Prostate gland (tissue), 2 donors: ENCODE measurements at places on chromosomes 1 and 21. TPM values are rescaled to one million over a fixed set of nuclear protein-coding genes. Genes with fewer than 3 reads are reported as not detected.

- peak; percentile 43 for DNase-seq
Observed at GRCh38 chr1:200184196-200184595, 156.7 kb downstream of the NR5A2 start.

DNA sequence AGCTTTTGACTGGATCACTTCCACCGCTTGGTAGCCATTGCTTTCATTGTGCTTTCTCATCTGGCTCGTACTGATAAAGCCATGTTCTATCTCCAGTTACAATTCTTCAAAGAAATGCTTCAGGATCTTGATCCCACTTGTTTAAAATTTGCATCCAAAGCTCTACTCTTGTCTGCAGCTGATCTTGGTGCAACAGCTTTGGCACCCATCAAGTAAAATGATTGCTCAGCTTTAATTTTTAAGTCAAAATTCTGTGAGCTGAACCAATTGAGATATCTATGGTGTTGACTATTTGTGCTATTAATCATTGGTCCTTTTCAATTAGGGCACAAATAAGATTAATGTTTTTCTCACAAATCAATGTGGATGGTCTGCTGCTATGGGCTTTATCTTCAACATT, 54.8 kb upstream of the DUSP10 start:
- no peak for DNase-seq

- DNase-seq = no peak
Observed at GRCh38 chr1:8797216-8797615, 20.2 kb downstream of the RERE start.

GRCh38 chr1:177690996-177691395, 278.9 kb downstream of the SEC16B start:
- no peak for DNase-seq

DNA sequence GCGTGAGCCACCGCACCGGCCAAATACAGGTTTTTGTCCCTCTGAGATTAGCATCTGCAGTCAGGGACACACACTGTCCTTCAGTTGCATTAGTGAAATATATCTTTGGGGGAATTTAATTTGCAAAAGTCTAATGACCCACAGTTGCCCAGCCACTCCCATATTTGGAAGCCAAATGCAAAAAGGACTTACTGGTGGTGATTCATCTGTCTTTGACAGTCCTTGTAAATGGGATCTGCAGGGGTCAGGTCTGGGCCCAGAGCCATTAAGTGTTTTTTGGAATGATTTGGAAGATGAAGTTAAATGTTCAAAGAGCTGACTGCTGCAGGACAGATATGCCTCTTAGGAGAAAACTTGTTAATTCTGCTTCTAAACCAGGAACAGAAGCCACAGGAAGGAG, 44.6 kb upstream of the DNASE2B start:
- DNase-seq = no peak

- DNase-seq = no peak
Observed at GRCh38 chr1:242088875-242089274, 90.0 kb upstream of the MAP1LC3C start.

GRCh38 chr1:160137216-160137862, 14.1 kb upstream of the ATP1A4 start:
- no peak for DNase-seq

GRCh38 chr1:62810420-62811274, 26.7 kb downstream of the ATG4C start:
- no peak for DNase-seq

GRCh38 chr1:184485751-184486723, 99.2 kb downstream of the C1orf21 start:
- no peak for DNase-seq

- no peak for DNase-seq
Observed at GRCh38 chr1:158002631-158003405, 9.4 kb downstream of the KIRREL1 start.

DNA sequence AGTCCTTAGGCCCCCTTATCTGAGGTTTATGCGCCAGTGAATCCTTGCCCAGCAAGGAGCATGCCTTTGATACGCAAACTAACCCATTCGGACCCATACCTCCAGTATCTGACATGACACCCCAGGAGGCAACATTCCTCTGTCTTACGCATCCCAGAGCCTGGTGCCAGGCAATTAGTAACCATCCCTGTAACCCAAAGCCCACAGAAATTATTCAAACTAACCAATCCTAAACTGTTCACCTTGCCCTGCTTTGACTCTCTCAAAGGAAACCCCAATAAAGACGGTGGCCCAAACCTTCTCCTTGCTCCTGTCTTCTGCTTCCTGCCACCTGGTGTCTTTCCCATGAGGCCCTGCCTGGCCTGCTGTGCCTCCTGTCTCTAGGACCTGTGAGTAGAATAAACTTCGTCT, 36.4 kb downstream of the ZNF496 start:
- DNase-seq = no peak

DNA sequence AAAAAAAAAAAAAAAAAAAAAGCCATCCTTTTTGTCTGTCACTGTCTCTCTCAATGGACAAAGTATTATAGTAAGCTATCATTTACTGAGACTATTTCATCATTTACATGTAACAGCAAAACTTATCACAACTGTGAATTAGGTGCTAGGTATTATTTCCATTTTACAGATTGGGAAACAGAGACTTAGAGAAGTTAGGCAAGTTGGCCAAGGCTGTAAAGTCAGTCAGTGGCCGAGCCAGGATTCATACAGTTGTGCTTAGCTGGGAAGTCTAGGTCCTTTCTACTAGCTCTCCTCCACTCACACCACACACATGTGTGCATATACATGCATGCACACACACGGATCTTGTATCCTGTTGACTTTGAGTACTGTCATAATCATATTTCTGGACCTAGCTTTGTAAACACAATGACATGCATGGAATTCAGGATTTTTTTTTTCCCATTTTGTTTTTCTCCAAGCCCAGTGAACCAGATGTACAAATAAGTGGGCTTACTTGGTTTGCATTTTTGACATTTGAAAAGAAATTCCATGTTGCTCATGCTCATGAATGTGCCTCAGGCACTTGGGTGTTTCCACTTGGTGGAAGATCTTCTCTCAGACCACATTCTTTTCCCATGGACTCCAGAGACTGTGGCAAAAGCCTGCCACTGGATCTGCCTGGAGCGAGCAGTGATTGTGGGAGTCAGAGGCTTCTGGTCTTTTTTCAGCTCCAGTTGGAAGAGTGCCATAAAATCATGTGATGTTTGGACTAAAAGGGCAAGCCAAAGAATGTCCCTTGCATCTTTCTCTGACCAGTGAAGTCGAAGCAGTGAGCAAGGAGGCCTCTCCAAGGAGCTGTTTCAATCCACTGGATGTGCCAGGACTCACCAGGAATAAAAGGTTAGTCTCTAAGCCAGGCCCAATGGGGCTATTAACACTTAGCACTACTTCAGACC, 61.7 kb upstream of the DNAJC6 start:
- no peak for DNase-seq

- no peak for DNase-seq
Observed at GRCh38 chr21:44924606-44925377, 4.1 kb upstream of the ITGB2 start.

GRCh38 chr1:159015440-159015909, 5.8 kb downstream of the IFI16 start:
- DNase-seq = peak; percentile 13

GRCh38 chr1:92907949-92908684, 53.1 kb downstream of the DIPK1A start:
- DNase-seq = no peak

GRCh38 chr1:169527451-169528214, 41.9 kb upstream of the SLC19A2 start:
- DNase-seq = no peak

- no peak for DNase-seq
Observed at GRCh38 chr1:9031484-9032259, 5.4 kb upstream of the SLC2A7 start.

DNA sequence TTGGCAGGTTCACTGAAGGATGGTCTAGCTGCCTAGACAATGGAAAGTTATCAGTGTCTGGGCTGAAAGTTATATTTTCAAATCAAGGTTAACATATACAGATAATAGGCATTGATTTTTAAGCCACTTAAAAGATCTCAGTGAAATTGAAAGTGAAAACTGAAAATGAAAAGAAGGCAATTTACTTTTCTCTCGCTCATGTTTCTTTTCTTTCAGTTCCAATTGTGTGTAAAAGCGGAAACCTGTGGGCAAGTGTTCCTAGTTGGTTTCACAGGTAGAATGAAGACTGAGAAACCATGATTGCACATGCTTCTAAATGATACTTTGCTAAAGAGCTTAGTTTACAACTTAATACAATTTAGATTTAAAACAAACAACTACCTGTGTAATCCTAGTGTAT, 383.7 kb downstream of the ZP4 start:
- no peak for DNase-seq

DNA sequence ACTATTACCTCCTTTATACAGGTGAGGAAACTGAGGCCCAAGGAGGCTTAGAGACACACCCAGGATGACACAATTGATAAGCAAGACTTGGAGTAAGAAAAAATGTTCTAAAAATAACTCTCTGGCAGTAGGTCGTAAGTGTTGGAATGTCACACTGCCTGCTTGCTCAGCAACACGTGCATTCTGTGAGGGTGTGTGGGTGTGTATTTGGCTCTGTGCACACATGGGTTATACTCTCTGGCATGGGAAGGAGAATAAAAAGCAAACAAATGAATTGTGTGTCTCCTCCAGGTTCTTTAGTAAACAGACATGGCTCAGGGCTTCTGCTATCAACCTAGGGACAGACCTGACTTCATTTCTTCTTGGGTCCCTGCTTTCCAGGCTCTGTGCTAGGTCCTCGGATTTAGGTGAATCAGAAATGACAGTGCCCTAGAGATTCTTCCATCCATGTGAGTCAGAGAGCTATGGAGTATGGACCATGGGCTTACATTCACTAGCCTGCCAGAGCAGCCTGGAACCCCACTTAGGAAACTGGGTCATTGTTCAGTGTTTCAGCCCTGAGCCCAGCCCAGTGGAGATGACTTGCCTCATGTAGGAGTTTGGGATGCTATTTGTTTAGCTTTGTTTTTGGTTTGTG, 72.4 kb downstream of the ELAVL4 start:
- peak; percentile 61 for DNase-seq

GRCh38 chr1:172533513-172534151, 682 bp downstream of the SUCO start:
- peak; percentile 44 for DNase-seq

- no peak for DNase-seq
Observed at GRCh38 chr1:245198748-245199516, 44.1 kb downstream of the KIF26B start.

GRCh38 chr1:28358716-28359115, 10.8 kb upstream of the PHACTR4 start:
- DNase-seq = no peak

GRCh38 chr1:2215909-2216766, 12.0 kb upstream of the SKI start:
- no peak for DNase-seq

GRCh38 chr21:38798481-38798882, 7.2 kb upstream of the ETS2 start:
- DNase-seq = no peak

GRCh38 chr1:3886106-3886670, 13.9 kb downstream of the C1orf174 start:
- no peak for DNase-seq

DNA sequence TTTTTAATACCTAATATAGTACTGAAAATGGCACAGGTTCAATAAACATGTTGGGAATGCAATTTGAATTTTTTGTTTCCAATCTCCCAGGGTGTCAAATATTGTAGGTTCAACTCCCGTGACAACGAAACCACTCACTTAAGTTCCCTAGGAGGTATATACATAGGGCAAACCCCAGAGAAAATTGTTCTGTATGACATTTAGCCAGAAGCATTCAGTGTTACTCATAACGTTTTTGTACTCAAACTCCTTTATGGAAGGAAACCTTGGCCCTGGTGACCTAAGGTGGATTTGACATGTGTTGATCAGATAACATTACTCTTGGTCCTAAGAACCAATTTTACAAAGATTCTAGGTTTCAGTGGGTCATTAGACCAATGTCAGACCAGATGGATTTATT, 110.6 kb downstream of the USP25 start:
- DNase-seq = no peak

GRCh38 chr1:172168597-172168872, 251.9 kb upstream of the C1orf105 start:
- DNase-seq = no peak

DNA sequence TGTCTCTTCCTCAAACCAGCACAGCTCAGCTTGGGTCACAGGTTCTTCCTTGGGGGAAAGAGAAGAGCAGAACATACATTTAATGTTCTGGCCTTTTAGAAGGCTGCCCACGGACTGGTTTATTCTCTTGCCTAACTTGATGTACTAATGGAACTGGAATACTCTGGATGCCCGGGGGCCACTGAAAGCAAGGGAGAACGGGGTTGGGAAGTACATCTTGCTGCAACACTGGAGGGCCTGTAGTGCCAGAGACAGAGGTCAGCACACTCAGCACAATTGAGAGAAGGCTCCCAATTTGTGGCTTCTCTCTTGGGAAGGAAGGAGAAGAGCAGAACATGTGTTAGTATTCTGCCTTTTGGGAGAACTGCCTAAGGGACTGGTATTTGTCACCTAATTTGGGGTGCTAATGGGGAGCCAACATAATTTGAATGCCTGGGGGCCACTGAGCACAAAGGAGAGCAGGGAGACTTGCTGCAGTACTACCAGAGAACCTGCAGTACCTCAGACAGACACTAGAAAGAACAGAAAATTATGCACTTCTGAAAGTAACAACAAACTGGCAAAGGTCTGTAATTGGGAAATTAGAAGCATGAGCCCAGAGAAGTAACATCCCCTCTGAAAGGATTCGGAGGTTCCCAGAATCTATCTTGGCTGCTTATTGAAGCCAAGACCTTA, 14.1 kb downstream of the ZNF691 start:
- no peak for DNase-seq

DNA sequence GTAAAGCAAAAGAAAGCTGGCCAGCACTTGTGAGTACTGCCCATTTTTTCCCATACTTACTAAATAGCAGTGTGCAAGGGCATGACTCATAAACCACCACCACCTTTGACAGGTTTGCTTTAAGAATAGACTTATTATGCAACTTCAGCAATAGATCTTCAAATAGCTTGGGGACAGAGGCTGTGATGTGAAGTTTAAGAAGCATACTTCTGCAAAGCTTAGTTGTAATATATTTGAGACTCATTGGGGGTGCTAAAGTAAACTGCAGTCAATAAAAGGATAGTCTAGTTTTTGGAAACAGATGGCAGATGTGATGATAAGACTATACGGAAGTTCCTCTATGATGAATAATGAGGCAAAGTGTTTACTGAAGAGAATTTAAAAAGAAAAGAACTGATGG, 210.0 kb downstream of the PLA2G4A start:
- no peak for DNase-seq

GRCh38 chr1:33410091-33410701, 20.7 kb downstream of the PHC2 start:
- no peak for DNase-seq

GRCh38 chr1:238485912-238486209, 595.1 kb upstream of the ZP4 start:
- peak; percentile 11 for DNase-seq

Gene C1QC
- total RNA-seq = 76.9 TPM

Gene GCSAML
- 1.2 TPM for total RNA-seq

Gene CFHR4
- total RNA-seq = not detected

Gene FOXO6
- total RNA-seq = 3.3 TPM

Gene LEMD1
- total RNA-seq = 0.68 TPM

Gene EFNA4
- total RNA-seq = 23.4 TPM

Gene CGN
- total RNA-seq = 37.5 TPM

Gene CCDC30
- 6.2 TPM for total RNA-seq

Gene HHAT
- 16.3 TPM for total RNA-seq

Gene FCGR1A
- total RNA-seq = 7.6 TPM

Gene WDR4
- 7.0 TPM for total RNA-seq

Gene CBS
- 48.9 TPM for total RNA-seq

Gene KIF26B
- total RNA-seq = 3.8 TPM

Gene CACHD1
- total RNA-seq = 14.4 TPM

Gene ZBTB8B
- 0.45 TPM for total RNA-seq
